ENCODE measurements at places on chromosomes 4 and X. TPM values are rescaled to one million over a fixed set of nuclear protein-coding genes. Genes with fewer than 3 reads are reported as not detected.

TECRL gene
- not detected for polyA plus RNA-seq

STS gene
- polyA plus RNA-seq = 2.6 TPM

IL13RA2 gene
- polyA plus RNA-seq = 0.14 TPM

TLR2 gene
- not detected for polyA plus RNA-seq

DAPP1 gene
- not detected for polyA plus RNA-seq

IBSP gene
- not detected for polyA plus RNA-seq

MTMR8 gene
- polyA plus RNA-seq = not detected

GC gene
- not detected for polyA plus RNA-seq

HERC5 gene
- not detected for polyA plus RNA-seq

TDO2 gene
- polyA plus RNA-seq = 0.19 TPM

GPR173 gene
- 5.2 TPM for polyA plus RNA-seq

RBM47 gene
- 0.44 TPM for polyA plus RNA-seq

ANXA10 gene
- 0.44 TPM for polyA plus RNA-seq

MBTPS2 gene
- polyA plus RNA-seq = 10.2 TPM

FGFR3 gene
- polyA plus RNA-seq = 0.93 TPM

MAGEC2 gene
- not detected for polyA plus RNA-seq

EIF2S3 gene
- 97.9 TPM for polyA plus RNA-seq

CCDC160 gene
- not detected for polyA plus RNA-seq

GSX2 gene
- polyA plus RNA-seq = not detected

SPANXN3 gene
- polyA plus RNA-seq = not detected

MAGEE2 gene
- polyA plus RNA-seq = not detected

CXorf49 gene
- polyA plus RNA-seq = not detected

PHKA2 gene
- polyA plus RNA-seq = 21.1 TPM

AMBN gene
- not detected for polyA plus RNA-seq

CT55 gene
- not detected for polyA plus RNA-seq
